Head of caudate nucleus (tissue), 42 donors: ENCODE measurements at places on chromosomes 12 and 14.

DNA sequence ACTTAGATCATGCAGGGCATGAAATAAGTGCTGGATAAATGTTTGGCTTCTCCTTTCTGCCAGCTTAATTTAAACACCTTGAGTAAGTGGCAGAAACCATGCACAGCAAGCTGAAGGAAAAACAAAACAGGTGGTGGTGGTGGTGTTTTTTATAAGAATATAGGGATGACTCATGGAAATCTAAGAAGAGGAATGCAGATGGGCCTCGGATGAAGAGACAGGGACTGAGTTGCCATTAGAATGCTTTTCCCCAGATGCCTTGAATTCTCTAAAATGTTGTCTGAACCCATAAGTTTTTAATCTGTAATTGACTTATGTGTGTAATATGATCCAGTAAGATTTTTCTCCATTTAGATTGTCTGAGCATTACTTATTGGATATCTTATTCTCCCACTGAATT is 93.1 kb upstream of the ZDHHC17 start:
- no peak for DNase-seq

DNA sequence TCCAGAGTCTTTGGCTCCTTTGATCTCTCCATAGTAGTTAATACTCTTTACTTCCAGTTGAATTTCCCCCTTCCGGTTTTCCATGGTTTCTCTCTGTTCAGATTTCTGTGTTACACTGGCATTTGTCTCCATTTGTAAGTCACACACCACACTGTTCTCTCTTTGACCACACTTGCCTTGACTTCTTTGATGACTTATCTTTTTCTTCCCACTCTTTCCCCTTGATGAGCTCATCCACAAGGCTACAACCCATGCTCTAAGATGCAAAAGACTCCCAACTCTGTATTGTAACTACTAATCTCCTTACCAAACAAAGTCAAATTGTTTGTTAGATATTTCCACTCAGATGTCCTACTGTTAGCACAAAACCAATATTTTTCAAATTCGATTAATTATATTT is 242.7 kb upstream of the E2F7 start:
- DNase-seq, result no peak

DNA sequence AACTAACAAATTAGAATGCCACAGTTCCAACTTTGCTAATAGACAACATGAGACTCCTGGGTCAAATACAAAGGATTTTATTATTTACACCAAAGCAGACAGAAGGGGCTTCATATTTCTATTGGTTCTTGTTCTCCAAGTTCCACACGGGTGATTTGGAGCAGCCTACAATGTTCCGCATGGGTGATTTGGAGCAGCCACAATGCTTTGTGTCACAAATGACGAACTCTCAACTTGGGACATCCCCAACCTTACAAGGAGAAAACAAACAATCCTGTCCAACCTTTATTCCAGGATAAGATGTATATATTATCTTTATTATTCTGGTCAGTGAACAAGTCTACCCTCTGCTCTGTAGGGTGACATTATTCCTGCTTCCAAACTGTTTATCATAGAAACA is 694.3 kb upstream of the MGAT4C start:
- no peak for DNase-seq

DNA sequence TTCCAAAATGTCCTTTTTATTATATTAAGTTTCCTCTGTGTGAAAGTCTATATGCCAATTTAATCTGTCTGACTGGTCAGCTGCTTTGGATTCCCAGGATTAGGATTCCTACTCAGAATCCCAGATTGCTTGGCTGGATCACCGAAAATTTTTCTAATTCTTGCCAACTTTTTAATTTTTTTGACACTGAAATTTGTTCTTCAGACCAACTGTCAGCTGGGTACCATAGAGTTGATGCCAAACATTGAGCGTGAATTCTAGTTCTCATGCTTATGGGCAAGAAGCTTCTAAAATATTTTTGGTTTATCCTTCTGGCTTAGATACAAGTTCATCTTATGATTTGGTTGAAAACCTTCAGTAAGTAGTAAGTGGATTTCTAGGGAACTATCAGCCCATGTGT is 1611.4 kb upstream of the FLRT2 start:
- no peak for DNase-seq

DNA sequence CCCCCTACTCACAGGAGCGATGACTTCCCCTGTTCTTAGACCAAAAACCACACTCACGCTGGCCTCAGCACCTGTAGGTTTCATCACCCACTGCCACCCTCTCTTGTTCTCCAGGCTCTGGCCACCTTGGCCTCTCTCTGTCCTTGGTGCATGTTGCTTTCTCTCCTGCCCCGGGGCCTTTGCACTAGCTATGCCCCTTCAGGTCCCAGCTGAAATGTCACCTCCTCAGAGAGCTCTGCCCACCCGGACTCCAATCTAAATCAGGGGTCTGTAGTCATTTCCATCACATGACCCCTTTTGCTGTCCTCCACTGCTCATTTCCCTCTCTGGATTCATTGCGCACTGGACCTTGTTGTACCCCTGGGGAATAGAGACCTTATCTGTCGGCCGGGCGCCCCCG is 8.2 kb upstream of the TRPV4 start:
- DNase-seq, result no peak

DNA sequence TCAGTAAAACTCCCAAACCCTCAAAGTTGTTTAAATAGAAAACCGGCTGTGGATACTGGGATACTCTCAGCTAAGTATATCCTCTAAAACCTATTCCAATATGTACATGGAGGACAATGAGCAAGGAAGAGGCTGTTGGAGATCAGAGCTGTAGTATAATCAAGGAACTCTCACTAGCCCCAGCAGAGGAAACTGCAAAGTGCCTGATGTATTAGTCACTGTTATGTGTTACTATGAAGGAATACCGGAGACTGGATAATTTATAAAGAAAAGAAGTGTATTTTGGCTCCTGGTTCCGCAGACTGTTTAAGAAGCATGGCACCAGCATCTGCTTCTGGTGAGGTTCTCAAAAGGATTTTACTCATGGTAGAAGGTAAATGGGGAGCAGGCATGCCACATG is 65.6 kb upstream of the RPL10L start:
- DNase-seq, result no peak

DNA sequence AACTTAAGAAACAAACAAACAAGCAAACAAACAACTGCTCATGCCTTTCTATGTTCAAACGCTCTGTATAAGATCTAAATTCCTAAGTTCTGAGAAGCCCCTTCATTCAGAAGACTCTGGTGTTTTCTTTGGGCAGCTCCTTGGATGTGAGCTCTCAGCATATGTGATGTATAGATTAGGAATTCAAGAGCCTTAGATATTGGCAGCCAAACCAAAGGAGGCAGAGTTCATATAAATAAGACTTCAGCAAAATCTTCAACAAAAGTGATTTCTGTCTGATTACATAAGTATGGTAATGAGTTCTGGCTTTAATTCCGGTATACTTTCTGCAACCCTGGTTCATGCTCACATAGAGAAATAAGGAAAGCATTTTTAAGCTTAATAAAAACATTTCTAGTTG is 145.6 kb downstream of the DYRK2 start:
- DNase-seq, result no peak

DNA sequence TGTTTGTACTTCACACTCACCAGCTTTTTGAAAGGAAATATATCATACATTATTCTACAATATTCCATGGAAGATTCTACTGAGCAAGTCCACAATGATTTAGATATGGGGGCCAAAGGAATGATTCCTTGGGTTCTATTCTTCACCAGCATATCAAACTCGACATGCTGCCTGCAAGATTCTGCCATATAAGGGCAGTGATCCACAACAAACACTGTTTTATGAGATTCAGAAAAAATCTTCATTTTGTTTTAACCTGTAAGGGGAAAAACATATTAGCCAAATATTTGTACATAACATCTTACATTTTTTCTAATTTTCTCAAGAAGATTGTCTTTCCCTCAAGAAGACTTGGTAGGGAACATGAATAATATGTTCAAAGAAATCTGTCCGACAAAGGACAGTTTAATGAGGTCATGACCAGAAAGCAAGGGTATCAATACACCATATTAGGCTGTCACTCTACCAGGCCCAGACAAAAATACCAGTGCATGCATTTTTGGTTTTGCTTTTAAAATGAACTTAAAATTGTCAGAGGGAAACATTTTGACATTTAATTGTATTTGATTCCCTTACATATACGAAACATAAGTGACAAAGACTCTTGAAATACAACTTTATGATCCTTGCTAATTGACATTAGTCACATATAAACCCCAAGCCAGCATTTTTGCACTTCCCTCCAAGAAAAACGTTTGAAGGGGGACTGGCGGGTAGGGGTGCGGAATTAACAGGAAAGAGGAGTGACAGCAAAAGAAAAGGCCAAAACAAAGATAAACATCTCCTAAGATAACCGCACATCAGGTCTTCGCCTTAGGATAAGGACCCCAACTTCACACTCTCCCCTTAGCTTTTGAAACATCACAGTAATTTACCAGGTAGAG is 980 bp downstream of the INTS13 start:
- no peak for DNase-seq

DNA sequence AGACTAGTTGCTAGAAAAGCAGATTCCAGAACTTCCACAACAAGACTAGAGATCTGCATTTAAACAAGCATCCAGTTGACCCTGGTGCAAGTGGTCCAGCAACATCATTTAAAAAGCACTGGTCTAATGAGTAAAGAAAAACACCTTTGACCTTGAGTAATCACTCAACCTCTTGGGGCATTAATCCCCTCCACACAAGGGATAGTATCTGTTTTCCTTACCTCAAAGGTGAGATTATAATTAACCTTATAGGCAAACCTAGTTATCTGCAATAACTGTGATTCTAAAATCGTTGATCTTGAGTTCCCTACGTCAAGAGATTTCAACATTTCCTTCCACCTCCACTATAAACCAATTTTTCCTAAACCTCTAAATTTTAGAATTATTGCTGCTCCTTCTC is 1.1 kb downstream of the KDM5A start:
- no peak for DNase-seq
